ENCODE measurements at places on chromosomes 4 and X. TPM values are rescaled to one million over a fixed set of nuclear protein-coding genes. Genes with fewer than 3 reads are reported as not detected.

- no peak for DNase-seq
Observed at GRCh38 chr4:121098266-121098665, 25.9 kb upstream of the NDNF start.

GRCh38 chrX:53195401-53195800 is 29.6 kb downstream of the KDM5C start:
- no peak for DNase-seq

FAM53A gene
- total RNA-seq = 5.2 TPM

NAP1L2 gene
- 15.9 TPM for total RNA-seq

DNA sequence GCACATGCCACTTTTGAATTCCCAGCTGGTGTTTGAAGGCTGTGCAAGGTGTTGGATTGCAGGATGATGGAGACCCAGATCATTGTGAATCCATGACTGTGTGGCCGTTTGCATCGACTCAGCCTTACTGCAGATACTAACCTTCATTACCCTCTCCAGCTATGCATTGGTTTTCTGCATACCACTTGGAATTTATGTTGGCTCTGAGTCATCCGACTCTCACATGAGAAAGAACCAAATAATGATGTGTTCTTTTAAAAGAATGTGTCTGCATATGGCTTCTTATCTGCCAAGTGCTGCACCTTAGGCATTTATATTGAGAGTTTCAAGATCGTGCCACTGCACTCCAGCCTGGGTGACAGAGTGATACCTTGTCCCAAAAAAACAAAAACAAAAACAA is 106.7 kb upstream of the PRKX start:
- DNase-seq = no peak

- DNase-seq = no peak
Observed at GRCh38 chr4:75158451-75158850, 225.5 kb downstream of the PARM1 start.

DNA sequence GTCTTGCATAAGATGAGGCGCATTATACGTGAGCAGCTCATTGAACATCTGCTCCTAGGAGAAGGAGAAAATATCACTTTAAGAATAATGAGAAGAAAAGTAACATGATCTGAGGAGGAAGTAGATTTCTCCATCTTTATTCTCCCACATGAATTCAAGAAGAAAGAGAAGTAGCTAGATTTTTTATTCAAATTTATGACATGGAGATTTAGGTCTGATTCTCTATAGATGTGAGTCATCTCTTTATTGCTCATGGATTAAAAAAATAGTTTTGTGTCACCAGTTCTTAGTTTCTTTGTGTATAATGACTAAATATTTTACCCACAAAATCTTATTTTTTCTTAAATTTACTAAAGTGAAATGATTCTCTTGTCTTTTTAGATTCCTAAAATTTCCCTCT is 40.4 kb downstream of the HPGDS start:
- DNase-seq = no peak

DNA sequence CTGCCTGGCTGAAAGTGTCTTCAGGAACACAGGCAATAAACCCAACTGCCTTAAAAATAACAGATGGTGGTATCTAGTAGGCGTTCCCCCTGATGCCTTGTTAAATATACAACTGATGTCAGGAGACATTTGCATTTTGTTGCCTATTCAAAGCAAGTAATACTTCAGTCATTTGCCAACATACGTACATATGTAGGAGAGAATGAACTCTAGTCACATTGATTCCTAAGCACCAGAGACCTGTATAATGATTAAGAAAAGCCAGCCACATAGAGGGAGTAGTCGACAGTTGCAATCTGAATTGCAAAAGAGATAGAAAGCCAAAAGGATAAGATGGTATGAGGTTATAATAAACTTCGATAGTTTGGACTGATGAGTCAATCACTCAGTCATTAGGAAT is 191.0 kb upstream of the EMCN start:
- no peak for DNase-seq

DNA sequence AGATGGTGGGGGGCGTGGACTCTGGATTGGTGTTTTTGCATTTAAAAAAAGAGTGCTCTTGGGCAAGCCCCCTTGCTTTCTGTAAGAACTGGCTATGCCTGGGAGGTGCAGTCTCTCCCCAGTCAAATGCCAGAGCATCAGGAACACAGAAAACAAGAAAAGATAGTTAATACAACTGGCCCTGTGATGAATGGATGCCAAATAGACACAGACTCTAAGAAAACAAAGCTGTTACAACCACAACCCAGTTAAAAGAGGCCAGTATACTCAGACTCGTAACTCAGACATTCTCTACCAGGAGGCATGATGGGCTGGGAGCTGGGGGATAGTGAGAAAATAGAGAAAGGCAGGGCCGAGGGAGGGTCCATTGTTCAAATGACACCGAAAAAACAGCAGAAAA is 32.5 kb upstream of the C1QTNF7 start:
- no peak for DNase-seq

DNA sequence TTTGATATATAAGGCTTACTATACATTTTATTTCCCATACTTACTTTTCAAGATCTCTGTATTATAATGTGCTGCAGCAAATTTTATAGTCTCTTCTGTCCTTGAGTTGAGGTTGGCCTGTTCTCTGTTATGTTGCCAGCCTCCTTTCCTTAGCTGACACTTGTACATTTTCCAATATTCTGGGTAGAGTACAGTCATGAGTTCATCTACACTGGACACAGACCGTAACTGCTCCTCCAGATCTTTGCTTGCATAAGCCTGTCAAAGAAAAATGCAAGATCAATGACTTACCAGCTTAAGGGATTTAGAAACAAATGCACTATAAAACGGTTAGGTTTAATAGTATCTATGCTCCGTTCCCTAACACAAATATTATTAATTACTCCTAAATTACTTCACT is 63.2 kb downstream of the VEGFC start:
- DNase-seq = no peak

HSD17B13 gene
- 0.25 TPM for total RNA-seq

DNA sequence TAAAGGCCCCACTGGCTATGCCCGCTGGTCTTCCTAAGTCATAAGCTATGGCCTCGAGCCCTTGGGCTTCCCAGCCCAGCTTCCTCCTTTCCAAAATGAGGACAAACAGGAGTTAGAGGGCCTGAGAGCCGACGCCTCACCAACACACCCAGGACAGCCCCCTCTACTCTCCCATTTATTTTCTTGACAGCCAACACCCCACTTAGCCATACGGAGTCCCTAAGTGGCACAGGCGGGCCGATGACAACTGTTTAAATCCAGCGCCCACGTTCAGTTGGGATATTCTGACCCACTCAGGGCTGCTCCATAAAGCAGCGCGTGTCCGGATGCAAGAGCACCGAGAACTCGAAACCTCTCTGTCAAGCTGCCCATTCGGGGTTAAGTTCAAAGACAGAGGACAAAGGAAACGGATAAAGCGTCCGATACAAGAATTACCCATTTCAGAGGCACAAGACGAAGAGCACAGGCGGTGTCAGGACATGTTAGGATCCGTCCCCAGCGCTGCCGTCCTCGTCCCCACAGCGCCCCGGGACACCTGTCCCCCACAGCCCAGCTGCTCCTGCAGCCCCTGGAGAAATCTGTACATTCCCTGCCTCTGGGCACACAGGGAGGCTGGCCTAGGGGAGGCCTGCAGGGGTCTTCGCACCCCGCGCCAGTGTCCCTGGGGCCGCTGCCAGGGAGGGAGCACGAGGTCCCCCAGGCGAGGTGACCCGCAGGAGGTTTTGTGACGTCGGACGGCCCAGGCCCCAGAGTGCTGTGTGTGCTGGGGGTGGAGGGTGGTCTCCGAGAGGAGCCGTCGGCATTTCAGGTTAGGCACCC is 1.2 kb downstream of the PRKX start:
- DNase-seq = no peak

DNA sequence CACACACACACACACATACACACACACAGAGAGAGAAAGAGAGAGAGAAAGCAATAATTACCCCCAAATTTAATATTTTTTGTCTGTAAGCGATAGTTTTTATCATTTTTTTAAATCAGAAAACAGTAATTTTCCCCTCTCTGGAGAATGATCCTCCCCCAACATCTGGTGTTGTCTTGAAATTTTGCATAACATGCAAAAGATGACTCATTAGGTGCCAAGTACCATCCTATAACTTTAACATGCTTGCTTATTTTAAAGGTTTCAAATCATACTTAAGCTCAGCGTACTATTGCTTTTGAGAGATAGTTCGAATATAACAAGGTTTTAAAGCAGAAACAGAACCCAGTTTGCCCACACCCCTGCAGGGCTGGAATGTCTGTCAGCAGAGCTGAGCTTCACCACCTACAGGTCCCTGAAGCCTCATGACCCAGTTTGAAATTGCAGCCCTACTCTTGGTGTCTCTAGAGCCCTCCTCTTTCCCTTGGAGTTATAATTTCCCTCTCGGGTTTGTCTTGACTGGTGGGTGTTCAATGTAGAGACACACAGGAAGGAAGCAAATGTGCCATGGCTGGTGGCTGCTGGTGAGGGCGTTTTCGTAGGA is 175.0 kb upstream of the HS3ST1 start:
- DNase-seq = no peak

DNA sequence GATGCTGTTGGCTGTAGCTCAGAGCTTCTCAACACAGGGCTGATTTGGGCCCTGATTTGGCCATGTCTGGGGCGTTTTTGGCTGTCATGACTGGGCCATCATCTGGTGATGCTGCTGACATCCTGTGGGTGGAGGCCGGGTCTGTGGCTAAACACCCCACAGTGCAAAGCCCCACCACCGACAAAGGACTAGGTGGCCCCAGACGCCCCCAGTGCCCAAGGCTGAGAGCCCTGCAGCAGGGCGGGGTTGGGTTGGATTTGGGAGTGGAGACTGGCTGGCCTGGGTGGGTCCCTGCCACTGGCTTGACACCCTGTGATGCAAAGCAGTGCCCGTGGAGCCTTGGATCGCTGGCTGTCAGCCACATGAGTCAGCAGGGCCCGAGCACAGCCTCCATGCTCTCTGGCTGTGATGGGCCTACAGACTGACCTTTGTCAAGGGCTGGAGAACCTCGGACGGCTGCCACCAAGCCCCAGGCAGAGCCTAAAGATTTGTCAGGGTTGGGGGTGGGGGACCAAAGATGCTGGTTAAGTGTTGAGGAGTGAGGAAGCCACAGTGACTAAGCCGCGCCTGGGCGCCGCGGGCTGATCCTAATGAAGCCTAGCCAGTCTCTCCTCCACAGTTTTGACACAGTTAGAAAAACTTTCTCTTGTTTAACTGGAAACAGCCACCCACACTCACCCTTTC is 28.3 kb downstream of the CYTL1 start:
- DNase-seq = no peak

DNA sequence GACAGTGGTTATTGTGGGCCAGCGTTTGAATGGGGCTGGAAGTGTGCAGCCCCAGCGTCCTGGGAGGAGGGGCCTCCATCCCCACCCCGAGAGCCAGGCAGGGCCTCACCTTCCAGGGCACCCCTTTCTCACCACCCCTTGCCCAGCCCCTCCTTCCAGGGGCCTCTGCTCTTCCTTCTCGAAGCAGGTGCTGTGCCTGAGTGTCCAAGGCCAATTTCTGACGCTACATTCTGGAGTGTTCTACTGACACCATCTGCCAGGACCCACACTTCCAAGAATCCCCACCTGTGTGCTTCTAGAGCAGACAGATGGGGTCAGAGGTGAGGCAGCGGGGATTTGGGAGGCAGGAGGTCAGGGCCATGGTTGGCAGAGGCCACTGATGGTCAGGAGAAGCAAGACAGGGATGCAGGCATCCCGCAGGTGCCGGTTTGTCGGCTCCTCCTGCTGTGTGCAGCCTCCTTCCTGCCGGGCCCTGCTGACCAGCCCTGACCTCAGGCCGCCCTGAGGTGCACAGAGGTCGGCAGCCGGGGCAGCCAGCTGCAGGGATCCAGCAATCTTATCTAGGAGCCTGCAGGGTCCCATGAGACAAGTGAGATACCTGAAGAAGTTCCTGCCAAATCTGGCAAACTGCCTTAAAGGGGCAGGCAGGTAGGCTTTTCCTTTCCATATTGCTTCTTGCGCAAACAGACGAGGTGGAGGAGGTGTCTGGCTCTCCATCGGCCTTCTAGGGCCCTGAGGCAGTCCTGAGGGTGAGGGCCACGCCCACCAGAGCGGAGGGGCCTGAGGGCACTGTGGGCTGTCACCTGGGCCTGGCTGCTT is 18.8 kb downstream of the MSANTD1 start:
- peak; percentile 41 for DNase-seq

SSX2B gene
- total RNA-seq = not detected

DNA sequence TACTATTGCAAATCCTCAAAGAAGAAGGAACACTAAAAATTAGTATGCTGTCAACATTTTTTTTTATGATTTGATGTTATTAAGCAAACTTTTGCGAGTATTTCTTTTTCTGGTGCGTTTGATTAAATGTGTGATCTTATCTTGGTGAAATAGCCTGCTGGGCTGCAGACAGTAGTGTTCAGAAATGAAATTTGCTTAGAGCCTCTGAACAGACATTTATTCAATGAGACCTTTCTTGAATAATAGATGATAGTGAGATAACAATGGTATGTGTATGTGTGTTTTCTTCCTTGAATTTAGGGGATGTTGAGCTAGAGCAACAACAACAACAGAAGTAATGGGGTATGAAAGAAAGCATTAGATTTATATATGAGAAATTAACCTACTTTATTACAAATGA is 12.7 kb downstream of the ADGRL3 start:
- no peak for DNase-seq

GRCh38 chr4:156615066-156615531 is 356.5 kb downstream of the PDGFC start:
- DNase-seq = no peak

DNA sequence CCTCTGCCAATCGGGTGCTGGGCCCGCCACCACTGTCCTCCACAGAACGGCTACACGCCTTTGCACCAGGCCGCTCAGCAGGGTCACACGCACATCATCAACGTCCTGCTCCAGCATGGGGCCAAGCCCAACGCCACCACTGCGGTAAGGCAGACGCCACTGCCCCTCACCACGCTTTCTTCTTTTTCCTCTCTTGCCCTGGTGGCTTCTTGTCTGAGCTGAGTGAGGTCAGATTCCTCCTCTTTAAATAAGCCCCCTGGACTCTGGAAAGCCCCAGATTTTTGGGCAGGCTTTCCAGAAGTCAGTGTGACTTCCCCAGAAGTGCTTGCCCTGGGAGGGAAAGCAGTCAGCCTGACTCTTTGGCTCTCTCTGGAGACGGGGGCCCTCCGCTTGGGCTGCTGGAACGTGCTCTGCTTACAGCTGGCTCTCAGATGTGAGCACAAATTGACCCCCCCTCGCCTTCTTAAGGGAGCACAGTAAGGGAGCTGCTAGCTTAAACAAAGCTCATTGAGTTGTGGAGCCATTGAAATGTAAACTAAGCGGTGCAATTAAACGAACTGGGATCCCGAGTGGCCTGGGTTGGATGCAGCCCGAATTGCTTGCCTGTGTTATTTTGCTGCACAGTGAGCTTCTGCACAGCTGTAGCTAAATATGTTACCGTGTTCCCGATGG is 243.1 kb downstream of the ANK2 start:
- peak; percentile 80 for DNase-seq
